Thoracic aorta (tissue), 2 donors: ENCODE measurements at places on chromosomes 1 and 21.

DNA sequence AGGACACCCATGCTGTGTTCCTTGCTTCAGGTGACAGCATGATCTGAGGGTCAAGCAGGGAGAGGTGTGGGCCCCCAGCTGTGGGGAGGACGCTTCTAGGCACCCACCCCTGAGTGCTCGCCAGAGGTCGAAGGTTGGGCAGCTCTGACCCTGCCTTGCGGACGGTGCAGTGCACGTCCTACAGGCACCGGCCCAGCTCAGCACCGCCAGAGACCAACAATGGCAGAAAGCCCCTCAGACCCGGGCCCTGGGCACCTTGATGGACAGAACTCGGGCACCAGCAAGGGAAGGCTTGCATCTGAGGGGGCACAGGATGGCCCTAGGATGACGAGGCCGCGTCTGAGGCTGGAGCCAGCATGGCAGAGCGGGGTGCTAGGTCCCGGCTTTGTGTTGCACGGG, 24.7 kb downstream of the NADK start:
- H3K4me1 ChIP-seq = no peaks in the 10 kb centered on the region
- H3K27me3 ChIP-seq = no peaks in the 10 kb centered on the region
- no peak overlapping the region for H3K27ac ChIP-seq
- peaks cover 49% of the 10 kb centered on the region for H3K36me3 ChIP-seq
- no peak for DNase-seq
- H3K4me3 ChIP-seq = no peak overlapping the region

GRCh38 chr1:40887012-40887378, 24.8 kb upstream of the CITED4 start:
- no peaks in the 10 kb centered on the region for H3K36me3 ChIP-seq
- no peak overlapping the region for H3K27ac ChIP-seq
- DNase-seq = no peak
- H3K27me3 ChIP-seq = no peaks in the 10 kb centered on the region

DNA sequence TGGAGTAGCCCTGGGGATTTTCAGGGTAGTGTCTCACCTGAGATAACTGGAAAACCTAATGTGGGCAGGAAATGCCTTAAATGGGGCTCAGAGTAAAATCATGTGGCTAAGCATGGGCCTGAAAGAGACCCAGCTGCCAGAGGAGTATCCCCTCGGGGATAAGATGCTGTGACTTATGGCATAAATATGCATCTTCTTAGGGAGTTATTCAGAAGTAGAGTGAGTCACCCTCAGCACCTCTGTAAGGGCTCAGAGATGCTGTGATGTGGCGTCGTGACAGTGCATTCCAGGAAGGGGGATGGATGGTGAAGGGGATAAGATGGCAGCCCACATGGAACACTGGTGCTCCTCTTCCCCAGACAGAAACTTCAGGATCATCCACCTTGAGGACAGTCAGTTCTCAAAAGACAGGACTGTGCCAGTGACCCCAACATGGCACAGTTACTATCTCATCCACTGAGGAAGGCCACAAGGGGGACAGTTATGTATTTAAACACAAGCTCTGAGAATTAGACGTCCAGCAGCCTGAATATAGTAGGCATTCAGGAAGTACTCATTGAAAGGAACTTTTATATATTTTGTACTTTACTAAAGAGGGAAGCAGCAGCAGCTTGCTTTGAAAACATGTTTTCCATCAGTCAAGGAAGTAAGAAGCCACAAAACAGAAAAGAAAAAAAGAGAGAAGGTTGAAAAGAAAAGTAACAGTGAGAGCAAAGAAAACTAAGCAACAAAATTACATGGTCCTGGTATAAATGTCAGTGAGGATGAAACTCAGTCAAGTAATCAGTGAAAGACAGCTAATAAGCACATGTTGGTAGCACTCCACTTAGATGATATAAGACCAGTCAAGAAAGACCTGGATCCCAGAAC, 8.3 kb downstream of the IL24 start:
- H3K27ac ChIP-seq = no peak overlapping the region
- no peaks in the 10 kb centered on the region for H3K36me3 ChIP-seq

GRCh38 chr1:97050506-97050905, 328.9 kb downstream of the PTBP2 start:
- H3K36me3 ChIP-seq = no peaks in the 10 kb centered on the region
- no peak for DNase-seq
- H3K4me1 ChIP-seq = no peaks in the 10 kb centered on the region
- no peaks in the 10 kb centered on the region for H3K27me3 ChIP-seq
- H3K4me3 ChIP-seq = no peak overlapping the region

GRCh38 chr1:186194107-186194756, 180.8 kb downstream of the TPR start:
- H3K27me3 ChIP-seq = no peaks in the 10 kb centered on the region
- H3K4me1 ChIP-seq = no peaks in the 10 kb centered on the region
- no peak overlapping the region for H3K27ac ChIP-seq
- peaks cover 12% of the 10 kb centered on the region for H3K36me3 ChIP-seq
- DNase-seq = no peak
- H3K4me3 ChIP-seq = no peak overlapping the region

DNA sequence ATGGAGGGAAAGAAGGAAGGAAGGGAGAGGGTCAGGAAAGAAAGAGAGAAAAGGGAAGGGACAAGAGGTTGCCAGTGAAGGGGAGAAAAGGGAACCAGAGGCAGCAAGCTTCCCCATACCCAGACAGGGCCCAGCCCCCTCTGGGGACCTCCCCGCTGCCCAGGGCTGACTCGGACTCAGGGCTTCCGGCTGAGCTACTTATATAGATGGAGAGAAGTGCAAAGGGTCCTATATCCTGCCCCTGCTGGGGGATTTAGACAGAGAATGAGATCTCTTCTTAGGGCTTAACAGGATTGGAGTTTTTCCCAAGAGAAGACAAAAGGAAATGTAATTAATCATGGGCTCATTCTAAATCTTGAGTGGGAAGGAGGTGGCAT, at the start of gene ETV3L:
Gene ETV3L, minus strand, starts transcription at position 176 of the 377 bp plus-strand sequence. CDS start 285 bp downstream, outside the sequence.
- no peak for DNase-seq
- no peak within 1 kb of the TSS for H3K4me3 ChIP-seq
- H3K4me1 ChIP-seq = no peaks in the 10 kb centered on the region
- H3K27ac ChIP-seq = no peak within 1 kb of the TSS
- H3K27me3 ChIP-seq = no peaks in the 10 kb centered on the region

- no peak for DNase-seq
- H3K36me3 ChIP-seq = no peaks in the 10 kb centered on the region
- no peaks in the 10 kb centered on the region for H3K4me1 ChIP-seq
- H3K27me3 ChIP-seq = no peaks in the 10 kb centered on the region
Observed at GRCh38 chr1:82762829-82763532, 962.2 kb downstream of the ADGRL2 start.

DNA sequence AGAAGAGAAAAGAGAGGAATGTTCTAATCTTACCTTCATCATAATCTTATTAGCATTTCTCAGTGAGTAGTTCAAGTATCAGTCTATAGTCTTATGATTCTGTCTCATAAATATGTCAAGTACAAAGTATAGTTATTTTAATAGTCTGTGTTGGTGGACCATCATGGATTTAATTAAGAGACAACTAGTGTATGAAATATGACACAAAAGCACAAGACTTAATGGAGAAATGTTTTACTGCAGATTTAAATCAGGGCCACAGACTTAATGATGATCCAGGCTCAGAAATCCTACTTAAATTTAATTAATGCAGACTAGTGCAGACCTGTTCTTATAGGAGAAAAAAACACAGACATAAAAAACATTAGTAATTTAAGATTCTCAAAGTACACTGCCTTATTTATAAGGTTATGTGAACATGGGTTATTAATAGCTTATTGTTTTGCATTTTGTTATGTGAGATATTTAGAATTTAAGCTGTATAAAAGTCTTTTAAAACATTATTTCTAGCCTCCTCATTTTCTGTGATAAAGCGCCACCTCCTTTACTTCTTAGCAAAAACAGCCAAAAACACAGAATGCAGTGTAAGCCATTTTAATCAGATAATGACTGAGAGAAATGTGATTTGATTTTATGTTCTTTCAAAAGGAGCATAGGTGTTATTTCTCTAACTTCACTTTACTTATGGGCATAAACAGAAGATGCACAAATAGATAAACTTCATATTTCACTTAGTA, 255.0 kb upstream of the SNX7 start:
- no peak for DNase-seq
- no peaks in the 10 kb centered on the region for H3K36me3 ChIP-seq
- H3K27me3 ChIP-seq = no peaks in the 10 kb centered on the region

DNA sequence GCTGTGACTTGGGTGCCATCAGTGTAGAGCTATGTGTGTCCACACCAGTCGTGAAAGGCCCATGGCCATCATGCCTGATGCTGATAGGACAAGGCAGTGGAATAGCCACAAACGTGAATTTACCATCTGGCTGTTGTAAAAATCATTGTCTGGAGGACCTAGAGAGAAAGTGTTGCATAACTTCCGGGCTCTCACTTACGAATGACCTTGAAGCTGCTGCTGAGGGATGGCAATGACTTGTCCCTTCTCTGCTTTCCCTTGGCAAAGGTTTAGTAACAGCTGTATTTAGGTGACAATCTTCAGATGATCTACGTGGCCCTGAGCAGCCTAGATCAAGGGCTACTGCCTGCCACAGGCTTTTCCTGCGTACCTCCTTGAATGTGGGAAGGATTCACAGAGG, 5.8 kb downstream of the ATP1B1 start:
- H3K36me3 ChIP-seq = no peaks in the 10 kb centered on the region
- peaks cover 46% of the 10 kb centered on the region for H3K4me1 ChIP-seq
- no peak for DNase-seq
- no peak overlapping the region for H3K27ac ChIP-seq
- H3K4me3 ChIP-seq = no peak overlapping the region

DNA sequence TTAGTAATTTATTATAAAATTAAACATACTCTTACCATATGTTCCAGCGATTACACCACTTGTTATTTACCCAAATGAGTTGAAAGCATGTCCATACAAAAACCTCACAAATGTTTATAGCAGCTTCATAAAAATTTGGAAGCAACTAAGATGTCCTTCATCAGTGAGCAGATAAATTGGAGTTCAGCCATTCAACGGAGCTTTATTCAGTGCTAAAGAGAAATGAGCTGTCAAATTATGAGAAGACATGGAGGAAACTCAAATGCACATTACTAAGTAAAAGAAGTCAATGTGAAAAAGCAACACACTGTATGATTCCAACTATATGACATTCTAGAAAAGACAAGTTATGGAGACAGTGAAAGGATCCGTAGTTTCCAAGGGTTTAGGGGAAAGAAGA, 606.7 kb upstream of the TMPRSS15 start:
- no peak for DNase-seq
- no peaks in the 10 kb centered on the region for H3K36me3 ChIP-seq
- no peak overlapping the region for H3K4me3 ChIP-seq

DNA sequence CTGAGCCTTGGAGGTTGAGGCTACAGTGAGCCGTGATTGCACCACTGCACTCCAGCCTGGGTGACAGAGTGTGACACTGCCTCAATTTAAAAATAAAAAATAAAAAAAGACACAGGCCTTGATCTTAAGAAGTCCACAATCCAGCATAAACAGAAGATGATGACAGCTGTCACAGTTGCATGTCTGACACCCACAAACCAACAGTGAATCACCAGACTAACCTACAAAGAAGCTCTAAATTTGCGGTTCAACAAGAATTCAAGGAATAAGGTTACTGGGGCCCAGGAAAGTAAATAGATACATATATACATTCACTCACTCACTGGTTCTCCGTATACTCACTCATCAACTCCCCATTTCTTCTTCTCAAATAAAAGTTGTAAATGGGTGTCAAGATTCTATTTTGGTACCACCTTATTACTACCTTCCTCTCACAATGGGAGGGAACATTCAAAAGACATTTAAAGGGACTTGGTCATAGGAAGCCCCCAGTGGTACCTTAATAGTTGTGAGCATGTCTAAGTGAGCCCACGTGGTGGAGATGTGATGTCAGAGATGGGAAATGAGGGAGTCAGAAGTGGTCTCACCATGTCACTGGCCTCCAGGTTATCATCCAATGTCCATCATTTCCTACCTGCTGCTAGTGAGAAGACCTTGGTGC, 66.9 kb upstream of the PRDX6 start:
- no peak overlapping the region for H3K4me3 ChIP-seq
- H3K27ac ChIP-seq = no peak overlapping the region
- DNase-seq = no peak
- peaks cover 7% of the 10 kb centered on the region for H3K4me1 ChIP-seq

DNA sequence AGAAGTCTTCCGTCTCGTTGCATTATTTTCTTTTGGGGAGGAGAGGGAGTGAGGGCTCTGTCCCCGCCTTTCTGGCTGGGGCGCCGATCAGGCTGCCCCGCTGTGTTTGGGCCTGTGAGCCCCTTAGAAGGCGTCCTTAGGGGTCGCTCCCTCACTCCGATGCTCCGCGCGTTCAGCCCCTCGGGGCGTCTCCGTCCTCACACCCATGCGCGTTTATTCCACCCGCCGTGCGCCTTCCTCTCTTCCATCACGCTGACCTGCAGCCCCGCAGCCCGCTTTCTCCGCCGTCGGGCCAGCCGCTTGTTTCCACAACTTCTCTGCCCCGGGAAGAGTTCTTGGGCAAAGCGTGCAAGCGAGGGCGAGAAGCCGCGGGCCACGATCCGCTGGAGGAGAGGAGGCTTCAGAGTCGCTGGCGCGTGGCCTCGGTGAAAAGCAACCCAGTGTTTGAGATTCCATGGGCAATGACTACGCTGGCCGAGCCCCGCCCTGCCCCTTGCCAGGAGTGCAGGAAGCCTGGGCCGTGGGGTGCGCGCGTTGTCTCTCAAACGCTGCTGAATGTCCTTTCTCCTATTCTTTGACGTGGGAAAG, 27.7 kb downstream of the TRIM11 start:
- no peak overlapping the region for H3K27ac ChIP-seq
- no peaks in the 10 kb centered on the region for H3K27me3 ChIP-seq
- DNase-seq = no peak

DNA sequence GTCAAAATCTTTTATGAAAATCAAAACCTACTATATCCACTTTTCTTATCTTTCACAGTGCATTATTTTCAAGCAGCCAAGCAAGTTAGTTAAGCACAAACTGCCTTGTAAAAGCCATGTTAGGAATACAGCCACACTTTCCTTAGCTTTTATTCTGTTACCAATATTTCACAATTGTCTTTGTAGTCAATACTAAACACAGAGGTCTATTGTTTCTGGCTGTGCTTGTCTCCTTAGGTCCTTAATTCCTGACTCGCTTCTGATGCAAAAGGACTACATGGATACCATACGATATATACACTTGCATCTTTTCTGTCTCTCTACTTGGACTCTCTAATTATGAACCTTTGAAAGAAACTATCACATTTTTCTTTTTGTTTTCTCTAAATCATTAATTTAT, 331.8 kb downstream of the NEGR1 start:
- no peak overlapping the region for H3K27ac ChIP-seq
- no peaks in the 10 kb centered on the region for H3K27me3 ChIP-seq
- no peak overlapping the region for H3K4me3 ChIP-seq
- no peaks in the 10 kb centered on the region for H3K4me1 ChIP-seq
- H3K36me3 ChIP-seq = no peaks in the 10 kb centered on the region
- no peak for DNase-seq

GRCh38 chr1:116664366-116664977, 3.1 kb downstream of the IGSF3 start:
- no peaks in the 10 kb centered on the region for H3K27me3 ChIP-seq
- peaks cover 11% of the 10 kb centered on the region for H3K4me1 ChIP-seq
- H3K36me3 ChIP-seq = no peaks in the 10 kb centered on the region
- no peak overlapping the region for H3K4me3 ChIP-seq
- H3K27ac ChIP-seq = no peak overlapping the region
